Mesenteric fat pad (tissue), 1 donor: ENCODE measurements at places on chromosomes 7 and 10.
A peak's percentile ranks its signal among the peaks of the same experiment; 100 is the strongest.

- no peak for DNase-seq
Measured at GRCh38 chr7:73839743-73840714, 2.3 kb downstream of the METTL27 start.

DNA sequence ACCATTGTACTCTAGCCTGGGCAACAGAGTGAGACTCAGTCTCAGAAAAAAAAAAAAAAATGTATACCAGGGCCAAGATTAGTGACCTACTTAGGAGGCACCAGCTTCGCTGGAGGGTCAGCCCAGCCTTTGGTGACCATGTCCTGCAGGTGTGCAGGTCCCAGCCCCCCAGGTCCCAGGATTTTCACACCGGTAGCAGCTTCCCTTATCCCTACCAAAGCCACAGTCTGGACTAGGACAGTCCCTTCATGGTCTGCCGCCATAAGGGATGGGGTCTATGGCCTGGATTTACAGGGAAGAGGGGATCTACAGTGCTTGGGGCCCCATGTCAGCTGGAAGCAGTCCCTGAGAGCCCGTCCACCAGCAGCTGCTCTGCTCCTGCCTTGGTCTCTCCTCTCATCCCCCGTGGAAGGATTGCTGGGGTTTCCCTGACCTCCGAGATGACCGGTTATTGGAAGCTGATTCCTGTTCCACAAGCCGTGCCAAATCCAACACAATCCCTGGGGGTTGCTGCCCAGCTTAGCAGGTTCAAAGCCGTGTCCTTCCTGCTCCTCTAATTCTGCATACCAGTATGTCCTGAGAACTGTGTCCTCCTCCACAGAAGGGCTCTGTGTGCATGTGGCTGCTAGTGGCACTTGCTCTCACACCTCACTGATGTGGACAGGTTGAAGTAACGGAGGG is 11.0 kb upstream of the NDUFB2 start:
- peak; percentile 81 for DNase-seq

GRCh38 chr7:77315182-77315591 is 101.0 kb downstream of the GSAP start:
- DNase-seq, result no peak

DNA sequence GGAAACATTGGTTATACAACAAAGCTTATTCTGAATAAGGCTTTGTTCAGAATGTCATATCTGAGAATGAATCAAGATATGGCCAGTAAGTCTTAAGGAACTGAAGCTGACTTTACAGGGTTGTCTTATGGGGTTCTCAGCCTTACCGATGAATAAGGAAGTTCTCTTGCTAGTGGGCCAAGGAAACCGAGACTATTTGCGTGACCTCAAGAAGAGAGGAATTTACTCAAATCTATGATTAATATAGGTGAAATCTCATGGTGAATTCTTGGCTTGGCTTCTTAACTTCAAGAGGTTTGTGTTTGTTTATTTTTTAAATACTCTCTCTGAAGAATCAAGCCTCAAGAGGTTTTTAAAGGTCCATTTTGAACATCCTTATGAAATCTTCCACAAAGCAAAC is 4.7 kb upstream of the MRLN start:
- no peak for DNase-seq

DNA sequence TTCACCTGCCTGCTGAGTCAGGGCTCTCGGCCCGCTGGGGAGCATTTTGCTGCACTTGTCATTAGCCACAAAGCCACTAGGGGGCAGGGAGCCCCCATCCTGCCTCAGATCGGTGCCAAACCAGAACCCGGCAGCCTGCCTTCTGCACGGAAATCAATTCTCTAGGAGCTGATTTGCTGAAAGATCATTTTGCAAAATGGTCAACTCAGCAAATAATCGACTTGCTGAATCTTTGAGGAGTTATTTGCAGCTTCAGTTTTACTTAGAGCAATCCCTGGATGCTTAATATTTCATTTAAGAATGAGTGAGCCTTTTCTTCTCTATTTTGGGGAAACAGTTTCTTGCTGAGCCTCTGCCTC is 1.7 kb upstream of the GIMAP8 start:
- DNase-seq, result no peak

DNA sequence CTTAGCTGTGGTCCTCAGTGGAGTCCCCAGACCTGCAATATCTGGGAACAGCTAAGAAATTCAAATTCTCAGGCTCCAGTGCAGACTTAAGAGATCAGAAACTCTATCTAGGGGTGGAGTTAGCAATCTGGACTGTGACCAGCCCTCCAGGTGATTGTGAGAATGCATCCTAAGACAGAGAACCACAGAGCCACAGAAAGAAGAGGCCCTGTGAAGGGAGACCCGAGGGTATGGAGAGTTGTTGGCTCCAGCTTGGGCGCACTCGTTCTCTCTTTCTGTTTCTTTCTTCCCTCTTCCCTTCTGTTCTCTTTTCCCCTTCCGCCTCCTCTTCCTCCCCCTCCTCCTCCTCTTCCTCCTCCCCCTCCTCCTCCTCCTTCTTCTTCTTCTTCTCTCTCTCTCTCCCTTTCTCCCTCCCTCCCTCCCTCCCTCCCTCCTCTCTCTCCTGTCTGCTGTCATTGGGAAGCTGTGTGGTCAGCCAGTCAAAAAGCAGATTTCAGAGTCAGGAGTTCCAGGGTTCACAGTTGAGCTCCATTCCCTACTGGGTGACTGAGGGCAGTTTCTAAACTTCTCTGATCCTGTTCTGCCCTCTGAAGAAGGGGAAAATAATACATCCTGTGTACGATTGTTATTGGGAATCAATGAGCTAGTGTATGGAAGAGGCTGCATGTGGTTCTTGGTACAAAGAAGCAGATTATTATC is 62.1 kb upstream of the STEAP1B start:
- DNase-seq, result no peak

GRCh38 chr7:28558236-28558635 is 145.9 kb downstream of the CREB5 start:
- DNase-seq, result no peak

- DNase-seq, result no peak
Measured at GRCh38 chr7:81211934-81212320, 293.1 kb upstream of the SEMA3C start.
